Putamen (tissue), 1 donor: ENCODE measurements at places on chromosomes 12 and 14.
A peak's percentile ranks its signal among the peaks of the same experiment; 100 is the strongest.

DNA sequence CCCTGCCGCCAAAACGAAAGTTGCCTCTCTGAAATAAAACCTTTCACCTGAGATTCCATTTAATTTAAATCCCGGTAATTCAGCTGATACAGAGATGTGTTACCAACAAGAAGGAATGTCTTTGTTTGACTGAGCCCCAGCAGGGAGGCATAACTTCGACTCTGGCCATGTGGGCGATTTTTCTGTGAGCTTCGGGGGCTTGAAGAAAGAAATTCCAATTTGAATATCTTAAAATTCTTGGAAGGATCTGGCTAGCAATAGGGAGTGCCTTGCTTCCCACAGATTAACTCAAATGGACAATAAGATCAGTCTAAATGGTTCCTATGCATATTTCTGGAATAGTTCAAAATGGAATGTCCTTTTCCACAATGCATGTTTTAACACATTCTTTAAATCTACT lies 252.5 kb upstream of the TMPO start:
- no peak for DNase-seq

GRCh38 chr12:45503899-45504298 lies 225.6 kb upstream of the ARID2 start:
- no peak for DNase-seq

DNA sequence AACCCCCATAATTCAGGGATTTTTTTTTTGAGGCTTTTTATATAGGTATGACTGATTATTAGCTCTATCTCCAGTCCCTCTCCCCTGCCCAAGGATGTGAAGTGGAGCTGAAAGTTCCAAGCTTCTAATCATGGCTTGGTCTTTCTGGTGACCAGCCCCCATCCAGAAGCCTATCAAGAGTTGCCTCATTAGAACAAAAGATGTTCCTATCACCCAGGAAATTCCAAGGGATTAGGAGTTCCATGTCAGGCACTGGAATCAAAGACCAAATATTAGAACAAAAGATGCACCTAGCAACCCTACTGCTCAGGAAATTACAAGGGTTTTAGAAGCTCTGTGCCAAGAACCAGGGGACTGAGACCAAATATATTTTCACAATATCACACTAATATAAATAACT lies 29.9 kb downstream of the LRP6 start:
- no peak for DNase-seq

GRCh38 chr14:100586153-100586402 lies 1.1 kb downstream of the BEGAIN start:
- DNase-seq: no peak

DNA sequence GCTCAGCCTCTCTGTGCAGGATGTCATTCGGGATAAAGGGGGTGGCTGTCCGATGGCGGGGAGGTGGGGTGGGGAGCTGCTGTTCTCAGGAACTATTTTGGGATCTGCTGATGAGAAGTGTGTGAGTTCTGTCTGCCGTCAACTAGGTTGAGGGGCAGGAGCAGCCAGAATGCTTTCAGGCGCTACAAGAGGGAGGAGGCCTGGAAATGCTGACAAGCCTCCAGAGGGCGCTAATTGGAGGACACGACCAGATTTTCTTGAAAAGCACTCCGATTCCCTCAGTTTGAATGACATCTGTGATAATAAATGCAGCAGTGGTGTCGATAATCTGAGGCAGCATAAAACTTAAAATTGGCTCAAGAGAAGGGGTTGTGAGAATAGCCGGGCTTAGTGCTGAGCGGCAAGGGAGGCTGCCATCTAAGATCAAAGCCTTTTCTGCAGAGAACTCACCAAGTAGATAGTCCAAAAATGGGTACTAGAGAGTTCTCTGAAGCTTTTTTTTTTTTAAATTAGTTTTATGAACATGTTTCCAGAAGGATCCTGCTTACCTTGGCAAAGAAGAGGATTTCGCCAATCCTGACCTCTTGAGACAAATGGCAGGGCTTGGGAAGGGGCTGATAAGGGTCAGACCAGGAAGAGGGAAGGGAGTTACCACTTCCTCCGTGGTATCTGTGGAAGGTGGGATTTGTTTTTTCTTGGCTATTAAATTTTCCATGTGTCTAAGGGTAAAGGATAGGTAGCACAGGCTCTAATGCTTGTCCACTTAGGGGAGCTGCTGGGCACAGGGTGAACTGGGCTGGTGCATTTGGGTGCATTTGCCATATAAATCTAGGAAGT lies 94.4 kb downstream of the CRACR2A start:
- DNase-seq: no peak

GRCh38 chr12:110379197-110379596 lies 24.3 kb downstream of the ANAPC7 start:
- no peak for DNase-seq

DNA sequence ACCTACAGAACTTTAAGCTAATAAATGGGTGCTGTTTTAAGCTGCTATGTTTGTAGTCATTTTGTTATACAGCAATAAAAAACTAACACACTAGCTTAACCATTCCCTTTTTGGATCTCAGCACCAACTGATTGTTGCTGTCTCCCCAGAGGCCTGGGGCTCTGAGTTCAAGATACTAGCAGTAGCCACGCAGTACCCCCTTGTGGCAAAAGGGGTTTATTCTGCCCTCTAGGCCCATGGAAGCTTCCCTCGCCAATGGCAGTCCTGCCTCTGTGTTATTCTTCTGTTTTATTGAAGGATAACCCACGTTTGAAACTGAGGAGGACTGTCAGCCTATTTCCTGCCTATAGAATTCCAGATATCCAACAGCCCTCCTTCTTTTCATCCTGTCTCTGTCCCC lies 455.3 kb upstream of the ATP2B1 start:
- DNase-seq: no peak

- no peak for DNase-seq
These were observed 51.6 kb upstream of the ABCC9 start for GRCh38 chr12:21992823-21993222.

DNA sequence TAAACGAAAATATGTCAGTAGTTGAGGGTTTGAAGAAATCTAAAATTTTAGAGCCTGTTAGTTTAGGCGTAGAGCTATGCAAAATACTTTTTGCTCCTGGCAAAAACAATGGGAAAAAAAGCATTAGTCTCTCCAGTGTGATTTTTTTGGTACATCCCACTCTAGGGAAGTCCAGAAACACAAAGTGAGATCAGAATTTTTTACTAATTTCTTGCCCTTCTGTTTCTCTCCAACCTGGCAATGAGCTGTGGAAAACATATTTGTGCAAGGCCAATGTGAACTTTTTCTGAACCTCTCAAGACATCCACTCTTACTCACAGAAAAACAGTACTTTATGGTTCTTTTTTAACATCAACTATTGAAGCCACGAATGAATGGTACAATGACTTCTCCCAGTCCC lies 56.9 kb upstream of the DCN start:
- no peak for DNase-seq

- DNase-seq: no peak
These were observed 369.3 kb downstream of the NUAK1 start for GRCh38 chr12:105769486-105769885.

DNA sequence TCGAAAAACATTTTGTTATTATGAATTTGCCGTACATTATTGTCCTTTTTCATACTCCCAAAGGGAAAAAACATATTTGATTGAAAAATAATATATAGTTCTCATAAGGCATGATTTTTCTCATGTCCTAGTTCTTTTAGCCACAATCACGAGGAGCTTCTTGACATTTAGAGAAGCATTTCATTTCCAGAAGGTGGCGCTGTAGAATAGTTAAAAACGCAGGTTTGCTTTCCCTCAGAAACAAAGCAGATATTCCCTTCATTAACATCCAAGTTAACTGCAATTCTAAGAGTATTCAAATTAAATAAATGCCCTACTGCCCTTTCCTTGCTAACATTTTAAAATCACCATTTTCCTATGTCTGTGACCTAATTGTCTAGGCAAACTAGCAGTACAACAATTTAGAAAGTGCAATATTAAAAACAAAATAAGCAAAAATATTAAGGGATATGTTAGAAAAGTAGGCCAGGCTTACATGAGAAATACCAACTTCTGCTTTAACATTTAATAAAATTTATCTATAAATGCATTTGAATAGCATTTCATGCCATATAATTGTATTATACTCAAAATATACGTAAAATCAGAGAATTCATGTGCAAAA lies 10.9 kb upstream of the PIK3C2G start:
- DNase-seq: peak; percentile 65

- no peak for DNase-seq
These were observed 43.8 kb upstream of the ZDHHC17 start for GRCh38 chr12:76720068-76720467.

DNA sequence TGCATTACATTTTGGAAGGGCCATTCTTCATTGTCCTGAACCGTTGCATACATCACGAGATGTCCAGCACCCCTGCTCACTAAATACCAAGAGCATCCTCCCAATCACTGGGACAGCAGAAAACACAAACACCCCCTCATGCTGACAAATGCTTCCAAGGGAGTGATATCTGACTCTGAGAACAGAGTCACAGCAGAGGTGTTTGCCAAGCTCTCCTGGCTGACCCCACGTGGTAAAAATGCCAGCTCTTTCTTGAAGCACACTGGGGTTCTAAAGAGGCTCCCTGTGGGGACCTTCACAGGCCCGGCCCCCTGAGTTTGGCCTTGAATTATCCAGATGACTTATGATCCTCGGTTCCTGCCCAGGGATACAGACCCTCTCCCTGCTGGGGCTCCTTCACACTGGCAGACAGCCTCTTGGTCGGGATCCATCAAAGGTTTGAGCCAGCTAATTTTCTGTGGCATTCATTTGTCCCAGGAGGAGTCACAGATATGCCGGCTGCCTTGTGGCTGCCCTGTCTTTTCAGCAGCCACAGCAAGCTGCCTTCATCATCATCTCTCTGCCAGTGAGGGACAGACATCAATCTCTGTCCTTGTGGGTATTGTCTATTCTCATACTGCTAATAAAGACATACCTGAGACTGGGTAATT lies 43.1 kb upstream of the PSMC1 start:
- no peak for DNase-seq

DNA sequence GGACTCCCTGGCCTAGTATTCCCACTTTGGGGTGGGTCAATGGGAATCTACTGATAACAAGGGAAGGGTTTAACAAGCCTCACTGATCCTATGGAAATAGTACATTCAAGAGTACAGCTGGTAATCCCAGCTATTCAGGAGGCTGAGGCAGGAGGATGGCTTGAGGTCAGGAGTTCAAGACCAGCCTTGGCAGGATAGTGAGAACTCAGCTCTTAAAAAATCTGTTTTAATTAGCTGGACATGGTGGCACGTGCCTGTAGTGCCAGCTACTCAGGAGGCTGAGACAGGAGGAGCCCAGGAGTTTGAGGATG lies 4.5 kb downstream of the POMT2 start:
- no peak for DNase-seq

DNA sequence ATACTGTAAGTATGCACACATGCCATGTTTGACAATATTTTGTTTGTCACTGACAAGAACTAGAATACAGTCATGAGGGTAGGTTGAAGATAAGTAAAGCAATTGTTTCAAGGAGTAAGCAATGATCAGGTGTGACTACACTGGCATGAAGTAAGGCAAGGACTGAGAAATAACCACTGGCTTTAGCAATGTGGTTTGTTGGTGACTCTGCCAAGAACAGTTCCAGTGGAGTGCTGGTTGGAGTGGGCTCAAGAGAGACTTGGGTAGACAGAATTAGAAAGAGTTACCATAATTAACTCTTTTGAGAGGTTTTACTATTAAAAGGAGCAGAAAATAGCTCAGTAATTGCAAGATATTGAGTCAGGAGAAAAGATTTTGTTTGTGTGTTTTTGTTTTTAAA lies 129.6 kb downstream of the GTF2A1 start:
- DNase-seq: no peak

DNA sequence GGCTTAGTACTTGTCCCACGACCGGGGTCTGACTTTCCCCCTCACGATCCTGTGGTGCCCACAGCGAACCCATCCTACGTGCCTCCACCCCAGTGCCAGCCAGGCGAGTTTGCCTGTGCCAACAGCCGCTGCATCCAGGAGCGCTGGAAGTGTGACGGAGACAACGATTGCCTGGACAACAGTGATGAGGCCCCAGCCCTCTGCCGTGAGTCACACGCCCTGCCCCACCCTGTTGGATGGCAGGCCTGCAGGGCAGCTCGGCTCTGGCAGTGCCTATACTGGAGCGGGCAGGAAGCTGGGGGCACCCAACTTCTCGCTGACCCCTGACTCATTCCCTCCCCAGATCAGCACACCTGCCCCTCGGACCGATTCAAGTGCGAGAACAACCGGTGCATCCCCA lies 18.3 kb upstream of the LRP1-AS start:
- DNase-seq: no peak

- no peak for DNase-seq
These were observed 37.0 kb upstream of the HECTD1 start for GRCh38 chr14:31244626-31245025.

GRCh38 chr12:53612978-53613377 lies 13.2 kb downstream of the ATF7 start:
- DNase-seq: no peak

GRCh38 chr12:76375939-76376338 lies 27.7 kb upstream of the BBS10 start:
- DNase-seq: no peak

DNA sequence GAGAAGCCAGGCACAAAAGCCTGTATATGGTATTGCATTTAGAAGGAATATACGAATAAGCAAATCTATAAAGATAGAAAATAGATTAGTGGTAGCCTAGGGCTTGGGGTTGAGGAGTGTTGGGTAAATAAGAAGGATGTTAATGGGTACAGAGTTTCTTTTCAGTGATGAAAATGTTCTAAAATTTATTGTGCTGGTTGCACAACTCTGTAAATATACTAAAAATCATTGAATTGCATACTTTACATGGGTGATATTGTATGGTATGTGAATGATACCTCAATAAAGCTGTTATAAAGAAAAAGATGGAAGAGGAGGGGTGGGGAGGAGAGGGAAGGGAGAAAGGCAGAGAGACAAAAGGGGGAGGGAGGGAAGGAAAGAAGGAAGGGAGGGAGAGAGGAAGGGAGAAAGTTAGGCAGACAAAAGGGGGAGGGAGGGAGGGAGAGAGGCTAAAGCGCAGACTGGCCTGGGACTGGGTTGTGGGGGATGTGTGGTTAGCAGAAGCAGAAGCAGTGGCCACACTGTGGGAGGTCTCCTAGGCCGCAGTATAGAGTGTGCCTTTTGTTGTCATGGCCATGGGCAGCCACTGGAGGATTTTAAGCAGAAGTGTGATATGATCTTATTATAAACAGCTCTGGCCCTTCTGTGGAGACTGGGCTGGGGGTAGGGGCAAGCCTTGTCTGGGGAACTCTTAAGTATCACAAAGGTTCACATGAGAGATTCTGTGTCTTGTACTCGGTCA lies 73.6 kb upstream of the ELK3 start:
- DNase-seq: no peak

DNA sequence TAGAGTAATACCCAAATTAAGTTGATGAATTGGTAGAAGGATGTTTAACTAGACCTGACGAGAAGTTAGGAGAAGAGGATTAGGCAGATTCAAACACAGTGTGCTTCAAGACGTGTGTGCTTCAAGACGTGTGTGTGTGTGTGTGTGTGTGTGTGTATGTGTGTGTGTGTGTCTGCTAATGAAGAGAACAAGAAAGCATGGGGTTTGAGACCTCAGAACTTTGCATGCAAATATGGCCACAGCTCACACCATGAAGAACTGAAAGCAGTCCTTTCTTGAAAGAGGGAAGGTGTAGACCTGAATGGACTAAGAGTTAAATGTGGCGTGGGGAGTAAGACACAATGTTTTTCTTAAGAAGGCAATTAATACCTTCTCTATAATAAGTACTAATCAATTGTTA lies 32.5 kb upstream of the SSPN start:
- DNase-seq: no peak
